Stimulated activated CD4-positive, alpha-beta T cell treated with anti-CD3 and anti-CD28 coated beads, Interleukin-2, amount 100 ng/mL, for 48 hours (primary cell): ENCODE measurements at places on chromosomes 3 and 15.

DNA sequence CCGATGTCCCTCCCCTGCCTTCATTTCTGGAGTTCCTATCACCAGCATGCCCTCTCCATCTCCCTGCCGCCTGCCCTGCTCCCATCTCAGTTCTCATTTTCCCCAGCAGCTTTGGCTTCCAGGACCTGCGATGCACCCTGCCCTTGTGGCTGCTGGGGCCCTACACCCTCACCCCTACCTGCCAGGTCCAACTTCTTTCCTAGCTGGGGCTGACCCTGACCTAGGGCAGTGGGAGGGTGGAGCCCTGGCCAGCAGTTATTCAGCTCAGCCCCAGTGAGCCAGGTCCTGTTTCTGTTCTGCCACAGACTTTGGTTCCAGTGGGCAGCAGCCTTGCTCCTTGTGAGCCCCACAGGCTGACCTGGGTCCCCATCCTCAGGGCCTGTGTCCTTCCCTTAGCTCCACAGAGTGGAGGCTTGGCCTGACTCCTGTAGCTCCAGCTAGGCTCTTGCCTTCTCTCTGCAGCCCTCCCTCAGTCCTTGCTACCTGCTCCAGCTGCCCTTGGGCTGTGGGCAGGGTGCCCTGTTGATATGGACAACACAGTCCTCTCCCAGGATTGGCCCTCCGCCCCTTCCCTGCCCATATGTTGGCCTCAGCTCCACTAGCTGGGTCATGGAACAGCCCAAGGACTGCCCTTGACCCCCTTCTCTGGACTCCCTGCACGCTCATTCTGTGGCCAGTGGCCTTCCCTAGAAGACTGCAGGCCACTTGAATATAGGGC is 34.7 kb upstream of the PDE8A start:
- no peak for DNase-seq

- no peak for DNase-seq
These were observed 320.2 kb upstream of the TBC1D5 start for GRCh38 chr3:18062657-18063025.

- DNase-seq = no peak
These were observed 311.6 kb upstream of the CNTN4 start for GRCh38 chr3:1787094-1787493.

GRCh38 chr15:55327387-55327786 is 8.4 kb downstream of the PIGB start:
- no peak for DNase-seq

DNA sequence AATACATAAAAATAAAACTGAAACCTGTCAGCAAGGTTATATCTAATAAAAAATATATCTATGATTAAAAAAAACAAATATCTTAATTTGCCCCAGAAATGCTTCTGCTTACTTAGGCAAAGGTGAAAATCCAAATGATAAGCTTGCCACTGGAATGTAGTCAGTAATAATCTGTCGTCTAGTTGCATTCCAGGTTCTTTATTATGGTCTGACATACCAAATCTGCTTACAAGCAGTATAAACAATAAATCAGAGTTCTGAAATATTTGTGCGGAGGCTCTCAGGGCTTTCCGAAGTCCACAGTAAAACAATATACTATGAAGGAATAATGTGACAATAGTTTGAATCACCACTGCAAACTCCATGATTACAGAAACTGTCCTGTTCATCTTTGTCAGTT is 1133.5 kb downstream of the ROBO1 start:
- no peak for DNase-seq

- DNase-seq = no peak
These were observed 15.1 kb downstream of the MGA start for GRCh38 chr15:41675337-41675736.

DNA sequence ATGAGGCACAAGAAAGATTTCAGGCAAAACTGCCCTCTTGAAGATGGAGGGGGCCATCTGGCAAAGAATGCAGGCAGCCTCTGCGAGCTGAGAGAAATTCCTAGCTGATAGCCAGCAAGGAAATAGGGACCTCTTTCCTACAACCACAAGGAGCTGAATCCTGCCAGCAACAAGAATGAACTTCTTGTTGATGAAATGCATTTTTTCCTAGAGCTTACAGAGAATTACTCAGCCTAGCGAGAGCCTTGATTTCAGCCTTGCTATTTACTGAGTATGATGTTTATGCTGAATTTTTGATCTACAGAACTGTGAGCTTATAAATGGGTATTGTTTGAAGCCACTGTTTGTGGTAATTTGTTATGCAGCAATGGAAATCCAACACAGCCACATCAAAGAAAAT is 148.5 kb upstream of the NAALADL2 start:
- no peak for DNase-seq

DNA sequence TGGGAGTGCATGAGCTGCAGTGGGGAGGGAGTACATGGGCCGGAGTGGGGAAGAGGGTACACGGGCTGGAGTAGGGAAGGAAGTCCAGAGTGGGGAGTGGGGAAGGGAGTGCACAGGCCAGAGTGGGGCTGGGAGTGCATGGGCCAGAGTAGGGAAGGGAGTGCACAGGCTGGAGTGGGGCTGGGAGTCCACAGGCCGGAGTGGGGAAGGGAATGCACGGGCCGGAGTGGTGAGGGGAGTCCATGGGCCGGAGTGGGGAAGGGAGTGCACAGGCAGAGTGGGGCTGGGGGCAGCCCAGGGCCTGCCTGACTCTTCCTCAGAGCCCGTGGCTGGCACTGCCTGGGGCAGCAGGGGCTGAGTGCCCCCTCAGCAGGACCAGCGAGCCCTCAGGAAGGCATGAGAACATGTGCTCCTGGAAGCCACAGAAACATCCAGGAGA is 40.7 kb downstream of the KLF15 start:
- DNase-seq = no peak

DNA sequence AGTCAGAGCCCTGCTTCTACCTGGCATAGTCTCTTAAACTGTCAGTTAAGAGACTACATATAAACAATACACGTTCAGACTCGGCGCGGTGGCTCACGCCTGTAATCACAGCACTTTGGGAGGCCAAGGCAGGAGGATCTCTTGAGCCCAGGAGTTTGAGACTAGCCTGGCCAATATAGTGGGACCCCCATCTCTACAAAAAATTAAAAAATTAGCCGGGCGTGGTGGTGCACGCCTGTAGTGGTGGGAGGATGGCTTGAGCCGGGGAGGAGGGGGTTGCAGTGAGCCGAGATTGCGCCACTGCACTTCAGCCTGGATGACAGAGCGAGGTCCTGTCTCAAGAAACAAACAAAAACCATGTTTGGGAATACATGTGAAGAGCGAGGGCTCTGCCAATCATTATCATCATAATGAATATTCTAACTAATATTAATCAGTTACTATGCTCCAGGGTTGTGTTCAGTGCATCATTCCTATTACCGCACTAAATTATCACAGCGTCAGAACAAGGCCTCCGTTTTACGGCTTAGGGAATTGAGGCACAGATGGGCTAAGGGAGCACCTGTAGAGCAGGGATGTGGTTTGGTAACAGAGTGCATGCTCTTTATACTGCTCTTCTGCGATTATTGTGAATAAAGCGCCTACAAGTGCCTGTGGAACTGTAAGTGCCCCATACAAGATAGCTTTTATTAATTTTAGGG is 844 bp upstream of the UQCC5 start:
- no peak for DNase-seq

GRCh38 chr15:40456299-40456712 is 14.5 kb upstream of the CHST14 start:
- DNase-seq = no peak
